CD4-positive, alpha-beta T cell treated with Interleukin-17A for 1 hour (primary cell): ENCODE measurements at places on chromosomes 7 and 10.

DNA sequence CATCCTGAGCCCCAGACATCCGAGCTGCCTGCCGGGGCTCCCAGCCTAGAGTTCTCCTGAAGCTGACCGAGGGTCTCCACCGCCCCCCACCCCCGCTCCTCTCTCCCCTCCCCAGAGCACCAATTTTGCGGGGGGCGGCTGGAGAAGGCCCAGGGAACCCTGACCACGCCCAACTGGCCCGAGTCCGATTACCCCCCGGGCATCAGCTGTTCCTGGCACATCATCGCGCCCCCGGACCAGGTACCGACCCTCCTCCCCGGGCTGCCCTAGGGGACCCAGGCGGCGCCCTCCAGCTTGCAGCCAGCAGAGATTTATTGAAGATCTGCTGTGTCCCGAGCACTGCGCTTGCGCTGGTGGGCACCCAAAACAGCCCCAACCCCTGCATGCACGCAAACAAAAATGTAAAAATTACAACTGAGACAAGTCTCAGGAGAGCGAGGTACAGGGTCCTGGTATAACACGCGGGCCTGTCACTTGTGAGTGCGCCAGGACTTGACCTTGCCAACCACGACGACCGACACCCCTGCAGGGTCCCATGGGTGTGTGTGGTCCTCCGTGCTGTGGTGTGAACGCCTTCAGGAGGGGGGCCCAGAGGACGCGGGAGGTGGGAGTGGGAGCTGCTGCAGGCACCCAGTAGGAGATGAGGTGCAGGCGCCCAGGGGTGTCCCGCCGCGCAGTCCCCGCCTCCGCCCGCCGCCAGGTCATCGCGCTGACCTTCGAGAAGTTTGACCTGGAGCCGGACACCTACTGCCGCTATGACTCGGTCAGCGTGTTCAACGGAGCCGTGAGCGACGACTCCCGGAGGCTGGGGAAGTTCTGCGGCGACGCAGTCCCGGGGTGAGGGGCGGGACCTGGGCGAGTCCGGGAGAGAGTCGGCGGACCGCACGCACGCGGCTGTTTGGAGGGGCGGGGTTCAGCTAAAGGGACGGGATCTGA is 3.1 kb downstream of the PCOLCE start:
- peak; percentile 39 for DNase-seq

- no peak for DNase-seq
These were observed 555.0 kb downstream of the INHBA start for GRCh38 chr7:41147606-41148485.

DNA sequence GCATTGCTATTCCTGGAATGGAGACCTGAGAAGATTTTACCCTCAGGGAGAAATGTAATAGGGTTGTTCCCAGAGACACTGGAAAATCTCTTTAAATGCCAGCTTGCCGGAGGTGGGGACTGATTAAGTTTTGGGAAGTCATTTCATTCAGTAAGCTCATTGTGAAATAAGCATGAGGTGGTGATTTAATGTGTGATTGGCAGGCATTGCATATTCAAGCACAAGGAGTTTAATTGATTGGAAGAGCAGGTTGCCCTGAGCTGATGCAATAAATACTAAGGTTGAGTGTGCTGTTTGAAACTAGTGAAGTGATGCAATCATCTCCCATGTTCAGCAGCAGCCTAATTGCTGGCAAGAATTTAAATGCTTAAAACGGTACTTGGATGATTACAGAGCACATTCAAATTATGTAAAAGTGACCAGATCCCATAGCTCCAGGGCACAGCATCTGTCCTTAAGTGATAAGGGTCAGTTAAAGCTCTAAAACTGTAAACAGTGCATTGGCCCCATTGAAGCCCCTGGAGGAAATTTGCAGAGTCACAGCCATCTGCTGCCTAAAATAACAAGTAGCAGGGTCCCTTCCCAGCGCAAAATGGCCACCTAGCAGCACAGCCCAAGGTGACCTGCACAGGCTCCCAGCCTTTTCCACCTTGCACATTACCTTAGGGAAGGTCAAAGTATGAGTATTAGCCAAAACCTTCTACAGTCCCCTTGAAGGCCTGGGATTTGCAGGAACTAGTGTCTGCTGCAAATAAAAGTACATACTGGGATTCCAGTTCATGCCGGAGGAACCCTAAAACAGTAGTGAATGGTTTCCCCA is 92.1 kb downstream of the CCDC71L start:
- no peak for DNase-seq

- DNase-seq, result no peak
These were observed 123.4 kb downstream of the NEURL1 start for GRCh38 chr10:103616705-103617601.

DNA sequence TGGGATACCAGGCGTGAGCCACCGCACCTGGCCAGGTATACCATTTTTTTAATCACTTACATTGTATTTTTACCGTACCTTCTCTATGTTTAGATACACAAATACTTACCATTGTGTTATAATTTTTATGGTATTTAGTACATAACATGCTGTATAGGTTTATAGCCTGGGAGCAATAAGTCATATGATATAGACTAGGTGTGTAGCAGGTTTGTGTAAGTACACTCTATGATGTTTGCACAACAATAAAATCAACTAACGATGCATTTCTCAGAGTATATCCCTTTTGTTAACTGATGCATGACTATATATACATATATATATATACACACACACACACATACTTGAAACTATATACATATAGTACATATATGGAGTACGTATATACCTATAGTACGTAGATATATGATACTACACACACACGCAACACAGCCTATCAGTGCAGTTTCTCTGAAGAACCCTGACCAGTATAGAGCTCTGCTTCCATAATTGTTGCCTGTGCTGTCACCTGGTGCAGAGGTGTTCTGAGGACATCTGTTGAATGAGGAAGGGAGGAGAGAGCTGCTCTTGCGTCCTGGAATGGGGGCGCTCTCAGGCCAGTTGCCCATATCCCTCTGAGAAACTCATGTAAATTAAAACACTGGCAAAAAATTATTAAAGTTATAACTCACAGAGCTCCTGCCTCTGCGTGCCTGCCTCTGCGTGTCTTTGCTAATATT is 315.3 kb downstream of the FGFR2 start:
- no peak for DNase-seq

DNA sequence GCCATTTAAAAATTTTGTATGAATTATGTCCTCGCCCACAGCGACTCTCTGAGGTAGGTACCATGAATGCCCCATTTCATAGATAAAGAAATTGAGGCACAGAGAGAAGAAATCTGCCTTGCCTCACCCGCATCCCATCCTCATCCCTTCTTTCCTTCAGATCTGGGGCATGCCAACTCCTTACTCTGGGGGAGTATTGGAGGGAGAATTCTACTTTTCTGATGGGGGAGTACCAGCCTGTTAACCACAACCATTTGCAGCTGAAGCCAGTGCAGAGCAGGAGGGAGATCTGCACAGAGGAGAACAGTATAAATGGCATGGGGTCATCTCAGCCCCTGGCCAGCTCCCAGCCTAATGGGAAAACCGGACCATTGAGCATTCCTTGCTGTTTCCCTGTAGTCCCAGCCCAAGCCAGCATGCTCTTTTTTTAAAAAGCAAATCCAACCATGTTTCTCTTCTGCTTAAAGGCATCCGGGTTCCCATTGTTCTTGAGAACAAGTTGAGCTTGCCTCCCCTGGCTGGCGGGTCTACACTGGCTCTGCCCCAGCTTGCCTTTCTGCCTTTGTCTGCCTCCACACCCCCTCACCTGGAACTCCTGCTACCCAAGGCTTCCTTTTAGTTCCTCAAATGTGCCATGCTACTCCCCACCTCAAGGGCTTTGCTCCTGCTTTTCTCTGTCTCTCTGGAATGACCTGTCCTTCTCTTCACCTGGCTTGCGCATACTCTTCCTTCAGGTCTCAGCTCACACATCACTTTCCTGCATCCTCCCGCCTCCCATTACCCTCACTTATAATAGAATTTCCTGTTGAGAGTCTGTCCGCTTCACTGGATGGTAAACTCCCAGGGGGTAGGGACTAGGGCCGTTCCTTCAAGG is 8.8 kb upstream of the ZNF503 start:
- DNase-seq, result no peak

DNA sequence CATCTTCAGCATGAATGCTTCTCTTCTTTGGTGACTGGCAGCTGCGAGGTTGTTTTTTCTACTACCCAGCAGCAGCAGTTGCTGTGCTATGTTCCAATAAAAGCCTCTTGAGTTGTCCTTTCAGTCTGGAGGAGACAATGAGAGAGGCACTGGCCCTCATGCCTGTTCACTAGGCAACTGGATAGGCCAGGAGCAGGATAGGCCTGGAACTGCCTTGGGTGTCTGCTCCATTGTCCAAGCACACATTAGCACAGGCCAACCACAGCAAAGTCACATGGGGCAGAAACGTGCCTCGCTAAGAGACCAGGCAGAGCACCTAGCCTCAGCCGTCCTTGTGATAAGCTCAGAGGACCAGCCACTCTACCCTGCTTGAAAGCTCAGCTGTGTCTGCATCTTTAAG is 76.9 kb upstream of the PDCD4 start:
- no peak for DNase-seq

GRCh38 chr7:20197125-20197748 is 19.9 kb downstream of the MACC1 start:
- DNase-seq, result no peak

DNA sequence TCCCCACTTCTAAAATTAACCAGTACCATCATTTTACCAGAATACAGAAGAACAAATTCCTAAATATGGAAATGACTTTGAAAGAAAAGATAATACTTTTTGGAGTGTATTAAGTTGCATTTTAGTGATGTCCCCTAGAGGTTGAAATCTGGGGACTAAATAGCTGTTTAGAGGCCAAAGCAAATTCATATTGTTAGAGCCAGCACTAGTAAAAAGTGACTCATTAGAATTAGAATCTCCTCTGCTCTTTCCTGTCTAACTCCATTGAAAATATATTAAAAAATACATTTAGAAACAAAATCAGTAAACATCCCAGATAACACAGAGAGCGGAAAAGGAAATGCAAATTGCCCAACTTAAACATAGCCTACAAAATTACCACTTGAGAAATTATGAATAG is 1189.6 kb upstream of the C7orf33 start:
- DNase-seq, result no peak

DNA sequence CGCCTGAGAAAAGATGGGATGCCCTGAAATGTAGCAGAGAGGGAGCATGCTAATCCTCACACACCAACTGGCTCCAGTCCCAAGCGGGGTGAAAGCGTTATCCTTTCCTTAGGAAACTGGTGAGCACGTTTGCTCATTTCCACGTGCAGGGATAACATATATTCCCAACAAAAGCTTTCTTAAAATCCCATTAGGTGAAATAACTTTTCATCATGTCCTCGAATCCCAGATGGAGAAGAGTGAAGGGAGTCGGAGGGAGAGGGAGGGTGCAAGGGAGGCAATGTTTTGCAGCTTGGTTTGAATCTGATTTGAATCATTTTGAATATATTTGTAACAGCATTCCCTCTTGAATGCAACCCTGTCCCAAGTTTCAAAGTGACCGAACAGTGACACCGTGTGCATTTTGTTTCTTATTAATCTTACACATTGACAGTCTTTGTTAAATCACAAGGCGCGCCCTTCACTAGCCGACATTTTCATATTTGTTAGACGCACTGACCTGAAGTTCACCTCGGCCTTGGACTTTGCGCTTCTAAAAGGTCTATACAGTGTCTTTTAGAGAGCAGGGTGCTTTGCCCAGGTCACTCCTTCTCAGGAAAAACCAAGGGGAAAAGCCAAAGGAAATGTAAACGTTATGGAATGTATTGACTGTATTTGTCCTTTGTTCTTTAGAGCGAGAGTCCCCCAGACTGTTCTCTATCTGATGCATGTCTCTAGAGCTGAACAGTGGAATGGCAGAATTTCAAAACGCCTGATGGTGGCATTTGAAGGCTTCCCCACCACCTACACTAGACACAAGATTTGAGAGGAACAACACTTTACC is 3.1 kb upstream of the HOXA4 start:
- no peak for DNase-seq

DNA sequence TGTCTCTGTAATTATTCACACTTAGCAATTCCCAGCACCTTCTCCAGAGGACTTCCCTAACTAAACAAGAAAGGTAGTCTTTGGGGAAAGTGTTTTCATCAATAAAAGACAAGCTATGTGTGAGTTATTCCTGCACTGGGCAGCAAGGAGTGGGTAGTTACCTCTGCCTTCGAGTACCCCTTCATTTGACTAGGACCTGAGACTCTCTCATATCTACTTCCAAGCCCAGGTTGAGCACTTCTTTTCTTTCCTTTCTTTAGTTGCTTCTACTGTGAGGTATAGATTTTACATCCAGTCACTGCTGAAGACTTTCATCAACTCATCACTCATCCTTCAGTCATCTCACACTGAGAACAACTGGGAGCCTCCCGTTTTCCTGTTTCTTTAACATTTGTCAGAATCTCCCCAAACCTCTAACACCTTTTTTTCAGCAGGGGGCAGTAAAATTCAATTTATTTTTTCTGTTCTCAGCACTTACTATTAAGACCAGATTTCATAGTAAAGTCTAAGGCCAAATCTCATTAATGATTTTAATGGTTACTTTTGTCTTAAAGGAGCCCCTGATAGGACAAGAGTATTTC is 80.1 kb upstream of the PRSS1 start:
- DNase-seq, result peak; percentile 49

DNA sequence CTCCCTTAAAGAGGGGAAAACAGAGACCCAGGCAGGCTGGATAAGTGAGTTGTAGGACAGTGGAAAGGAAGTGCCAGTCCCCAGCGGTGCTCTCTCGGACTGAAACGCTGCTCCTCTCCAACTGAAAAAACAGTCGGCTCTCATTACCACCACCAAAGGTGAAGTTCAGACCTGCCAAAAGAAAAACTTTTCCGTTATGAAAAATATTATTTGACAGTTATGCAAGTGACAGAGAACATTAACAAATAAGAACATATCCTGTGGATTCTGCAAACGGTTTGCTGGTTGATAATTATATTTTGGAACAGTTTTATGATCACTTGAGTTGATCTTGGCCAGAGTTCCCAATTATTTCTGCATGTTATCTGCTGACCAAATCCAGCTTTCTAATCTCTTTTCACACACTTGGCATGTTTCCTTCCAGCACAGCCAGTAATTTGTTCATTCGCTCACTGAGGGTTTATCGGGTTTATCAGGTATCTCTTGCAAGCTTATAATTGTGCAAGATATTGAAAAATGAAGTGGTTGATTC is 82.6 kb downstream of the PTPRE start:
- no peak for DNase-seq

GRCh38 chr10:61795147-61795546 is 106.4 kb upstream of the ARID5B start:
- no peak for DNase-seq

GRCh38 chr7:22138106-22138505 is 192.4 kb upstream of the CDCA7L start:
- no peak for DNase-seq
